Ammon's horn (tissue), 1 donor: ENCODE measurements at places on chromosomes 3 and 15.
A peak's percentile ranks its signal among the peaks of the same experiment; 100 is the strongest.

DNA sequence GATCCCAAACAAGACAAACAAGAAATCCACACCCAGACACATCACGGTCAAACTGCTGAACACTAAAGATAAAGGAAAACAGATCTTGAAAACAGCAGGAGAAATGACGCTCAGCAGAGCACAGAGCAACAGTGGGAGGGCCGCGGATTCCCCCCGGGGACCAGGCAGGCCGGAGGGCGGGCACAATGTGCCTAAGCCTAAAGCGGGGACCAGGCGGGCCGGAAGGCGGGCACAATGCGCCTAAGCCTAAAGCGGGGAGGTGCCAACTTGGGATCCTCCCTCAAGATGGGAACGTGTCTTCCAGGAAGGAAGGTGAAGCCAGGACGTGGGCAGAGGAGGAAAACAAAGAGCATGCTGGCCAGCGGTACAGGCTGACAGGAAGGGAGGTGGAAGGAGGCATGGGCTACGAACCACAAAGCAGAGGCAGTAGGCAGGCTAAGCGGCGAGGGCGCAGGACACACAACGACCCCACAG is 31.1 kb downstream of the CYFIP1 start:
- peak; percentile 23 for DNase-seq

GRCh38 chr15:94592495-94592894 is 361.1 kb downstream of the MCTP2 start:
- no peak for DNase-seq

DNA sequence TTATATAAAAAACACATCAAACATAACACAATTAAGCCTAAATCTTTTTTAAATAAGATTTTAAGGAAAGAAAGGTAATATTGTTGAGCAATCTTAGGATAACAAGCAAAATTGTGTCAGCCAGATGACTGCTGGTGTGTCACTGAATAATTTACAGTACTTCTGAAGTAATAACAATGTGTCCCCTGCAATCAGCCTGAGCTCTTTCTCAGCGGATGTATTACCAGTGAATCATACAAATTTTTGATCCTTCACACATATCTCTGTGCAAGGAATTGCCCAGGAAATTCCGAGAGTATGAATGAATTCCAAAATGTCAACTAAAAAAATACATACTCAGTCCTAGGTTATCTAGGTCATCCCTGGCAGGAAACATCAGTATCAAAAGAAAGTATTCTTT is 76.6 kb upstream of the PTX3 start:
- no peak for DNase-seq

GRCh38 chr3:44576613-44577012 is 8.2 kb upstream of the ZNF660 start:
- DNase-seq: no peak

DNA sequence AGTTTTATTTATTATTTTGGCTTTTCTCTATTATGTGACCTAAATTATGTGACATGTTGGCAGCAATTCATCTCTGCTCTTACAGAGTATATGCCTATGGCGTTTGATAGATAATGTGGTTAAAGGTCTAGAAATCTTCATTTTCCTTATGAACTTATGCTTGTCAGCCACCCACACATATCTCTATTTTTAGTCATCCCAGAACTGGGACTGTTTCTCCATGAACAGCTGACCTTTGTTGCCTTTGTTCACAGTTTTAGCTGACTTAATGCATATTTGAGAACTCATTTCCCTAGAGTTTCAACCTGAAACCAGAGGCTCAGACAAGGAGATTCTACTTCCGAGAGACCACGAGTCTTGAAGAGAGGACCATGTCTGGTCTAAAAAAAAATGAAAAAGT is 176.5 kb downstream of the RAP2B start:
- DNase-seq: no peak

DNA sequence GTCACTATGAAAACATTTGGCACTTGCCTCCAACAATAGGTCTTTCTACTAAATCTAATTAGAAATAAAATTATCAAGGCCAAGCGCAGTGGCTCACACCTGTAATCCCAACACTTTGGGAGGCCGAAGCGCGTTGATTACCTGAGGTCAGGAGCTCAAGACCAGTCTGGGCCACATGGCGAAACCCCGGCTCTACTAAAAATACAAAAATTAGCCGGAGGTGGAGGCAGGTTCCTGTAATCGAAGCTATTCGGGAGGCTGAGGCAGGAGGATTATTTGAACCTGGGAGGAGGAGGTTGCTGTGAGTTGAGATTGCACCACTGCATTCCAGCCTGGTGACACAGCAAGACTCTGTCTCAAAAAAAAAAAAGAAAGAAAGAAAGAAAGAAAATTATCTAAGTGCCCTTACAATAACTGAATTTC is 1.6 kb upstream of the PLD1 start:
- DNase-seq: no peak

GRCh38 chr3:155313300-155313699 is 19.8 kb upstream of the STRIT1 start:
- no peak for DNase-seq

DNA sequence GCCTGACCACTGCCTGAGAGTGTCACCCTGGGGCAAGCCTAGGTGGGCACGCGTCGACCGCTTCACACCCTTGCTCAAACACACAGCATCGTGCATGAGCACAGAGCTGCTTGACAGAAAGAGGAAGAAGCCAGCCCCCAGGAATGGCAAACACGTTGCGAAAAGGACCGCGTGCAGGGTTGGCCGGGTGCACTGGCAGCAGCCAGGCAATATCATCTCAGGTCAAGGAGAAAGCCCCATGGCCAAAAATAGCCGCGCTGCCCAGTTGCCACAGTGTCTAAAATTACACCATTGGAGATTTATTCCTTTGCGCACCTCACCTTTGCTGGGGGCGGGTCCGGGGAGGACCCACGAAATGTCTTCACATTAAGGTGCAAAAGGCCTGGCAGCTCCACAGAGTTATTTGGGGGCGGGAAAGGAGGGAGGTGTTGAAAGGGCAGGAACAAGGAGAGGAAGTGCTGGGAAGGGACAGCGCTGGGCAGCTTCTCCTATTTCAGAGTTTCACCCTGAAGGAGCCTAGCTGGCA is 44.7 kb upstream of the NR2F2 start:
- DNase-seq: no peak

GRCh38 chr15:66631616-66632263 is 65.9 kb upstream of the LCTL start:
- no peak for DNase-seq

DNA sequence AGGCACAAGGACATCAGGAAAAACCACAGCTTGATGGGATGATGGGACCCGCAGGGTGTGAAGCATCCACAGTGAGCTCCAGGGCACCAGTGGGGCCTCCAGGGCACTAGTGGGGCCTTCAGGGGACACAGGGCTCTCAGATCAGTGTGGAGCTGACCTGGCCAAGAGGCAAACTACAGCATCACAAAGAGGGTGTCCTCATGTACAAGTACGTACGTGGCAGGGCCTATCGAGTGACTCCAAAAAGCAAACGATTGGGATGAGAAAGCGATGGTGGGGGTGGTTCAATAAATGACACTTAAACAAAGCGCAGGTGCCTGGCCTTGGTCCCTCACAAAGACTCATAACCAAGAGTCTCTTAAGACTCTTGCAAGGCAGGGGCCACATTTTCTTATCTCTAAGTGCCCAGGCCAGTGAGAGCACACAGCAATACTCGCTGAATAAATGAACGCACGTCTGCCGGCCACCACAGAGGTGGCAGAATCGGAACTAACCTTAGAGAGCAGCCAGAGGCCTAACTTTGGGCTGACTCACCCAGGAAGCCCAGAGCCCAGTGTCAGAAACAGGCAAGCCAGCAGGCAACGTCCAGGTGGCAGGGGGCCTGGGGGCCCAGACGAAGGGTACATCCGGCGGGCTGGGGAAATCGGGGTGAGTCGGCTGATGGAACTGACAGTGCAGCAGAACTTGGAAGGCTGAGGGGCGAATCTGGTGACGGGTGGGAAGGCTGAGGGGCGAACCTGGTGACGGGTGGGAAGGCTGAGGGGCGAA is 8.7 kb downstream of the PCSK6 start:
- DNase-seq: no peak

DNA sequence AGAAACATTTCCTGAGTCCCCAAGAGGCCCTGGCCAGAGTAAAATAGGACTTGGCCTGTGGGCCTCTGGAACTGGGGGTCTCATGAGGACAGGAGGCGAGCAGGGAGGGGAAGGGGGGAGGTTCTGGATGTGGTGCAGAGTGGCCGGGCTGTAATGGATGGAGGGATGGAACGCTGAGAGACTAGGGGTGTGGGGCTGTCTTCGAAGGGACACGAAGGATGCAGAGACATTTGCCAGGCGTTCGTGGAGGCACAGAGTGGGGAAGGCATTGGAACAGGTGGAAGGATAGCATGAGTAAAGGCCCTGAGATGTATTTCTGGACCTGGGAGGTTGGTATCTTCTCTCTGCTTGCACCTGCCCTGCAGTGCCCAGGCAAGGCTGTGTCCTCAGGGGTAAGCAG is 2.1 kb upstream of the LCTL start:
- DNase-seq: no peak

GRCh38 chr3:44482721-44483120 is 5.3 kb upstream of the ZNF445 start:
- no peak for DNase-seq

DNA sequence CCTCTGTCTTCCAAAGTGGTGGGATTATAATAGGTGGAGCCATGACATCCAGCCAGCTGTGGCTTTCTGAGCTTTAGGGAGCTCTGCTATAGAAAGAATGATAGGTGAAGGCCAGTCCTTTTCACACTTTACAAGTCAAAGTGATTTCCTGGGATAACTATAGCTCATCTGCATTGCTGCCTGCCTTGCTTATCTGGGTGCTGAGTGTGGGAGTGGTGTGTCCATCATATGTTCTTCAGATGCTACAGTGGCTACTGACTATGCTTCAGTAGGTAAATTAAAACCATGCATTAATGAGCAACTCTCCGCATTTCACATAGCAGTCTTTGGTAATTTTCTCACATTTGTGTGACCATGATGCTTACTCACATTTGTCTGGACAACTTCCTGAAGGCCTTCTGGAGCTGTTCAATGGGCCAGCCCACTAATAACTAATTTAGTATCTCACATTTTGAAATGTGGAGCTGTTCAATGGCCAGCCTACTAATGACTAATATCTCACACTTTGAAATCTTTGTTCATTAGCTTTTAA is 23.4 kb downstream of the RHOA start:
- no peak for DNase-seq

DNA sequence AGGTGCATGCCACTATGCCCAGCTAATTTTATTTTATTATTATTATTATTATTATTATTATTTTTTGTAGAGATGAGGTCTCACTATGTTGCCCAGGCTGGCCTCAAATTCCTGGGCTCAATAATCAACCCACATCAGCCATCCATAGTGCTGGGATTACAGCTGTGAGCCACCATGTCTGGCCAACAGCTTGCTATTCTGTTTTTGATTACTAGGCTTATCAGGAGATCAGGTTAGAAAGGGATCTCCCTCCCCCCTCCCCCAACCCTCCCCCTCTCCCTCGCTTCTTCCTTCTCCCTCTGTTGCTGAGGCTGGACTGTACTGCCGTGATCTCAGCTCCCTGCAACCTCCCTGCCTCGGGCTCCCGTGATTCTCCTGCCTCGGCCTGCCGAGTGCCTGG is 8.6 kb downstream of the CLN6 start:
- no peak for DNase-seq
